ENCODE measurements at places on chromosomes 6 and 20. TPM values are rescaled to one million over a fixed set of nuclear protein-coding genes. Genes with fewer than 3 reads are reported as not detected.

TCF21 gene
- total RNA-seq: 5.1 TPM

RARS2 gene
- total RNA-seq: 19.9 TPM

TNFAIP3 gene
- 3.2 TPM for total RNA-seq

DDO gene
- total RNA-seq: 24.2 TPM

MUC22 gene
- total RNA-seq: 0.11 TPM

HLA-DQB2 gene
- not detected for total RNA-seq

THBD gene
- 61.0 TPM for total RNA-seq

DCDC2 gene
- 0.06 TPM for total RNA-seq

SEL1L2 gene
- 3.8 TPM for total RNA-seq

CNBD2 gene
- total RNA-seq: 2.8 TPM

OR2H2 gene
- total RNA-seq: not detected

CALHM6 gene
- total RNA-seq: 0.47 TPM

MYB gene
- not detected for total RNA-seq

PDYN gene
- not detected for total RNA-seq

KHDC1L gene
- not detected for total RNA-seq

JPH2 gene
- 117 TPM for total RNA-seq

SAMD5 gene
- total RNA-seq: 1.9 TPM

JAG1 gene
- total RNA-seq: 30.0 TPM

RPP40 gene
- total RNA-seq: 3.4 TPM

ABRACL gene
- total RNA-seq: 11.5 TPM

WRNIP1 gene
- 35.8 TPM for total RNA-seq

ARFGEF3 gene
- 2.0 TPM for total RNA-seq

NT5E gene
- 4.1 TPM for total RNA-seq

HDGFL1 gene
- total RNA-seq: not detected

KCNB1 gene
- 1.0 TPM for total RNA-seq

OR12D3 gene
- not detected for total RNA-seq

DHX35 gene
- 10.0 TPM for total RNA-seq

PTCHD4 gene
- total RNA-seq: 0.89 TPM

PHACTR1 gene
- total RNA-seq: 84.4 TPM

GMPR gene
- 97.6 TPM for total RNA-seq

AKIRIN2 gene
- total RNA-seq: 36.7 TPM

IL17F gene
- not detected for total RNA-seq

GATA5 gene
- total RNA-seq: 0.59 TPM

NMBR gene
- not detected for total RNA-seq

TMEM242 gene
- total RNA-seq: 13.9 TPM

ULBP2 gene
- total RNA-seq: 1.2 TPM

TPBG gene
- 1.8 TPM for total RNA-seq

ETV7 gene
- total RNA-seq: 0.15 TPM

PLAGL1 gene
- total RNA-seq: 24.6 TPM

EMILIN3 gene
- total RNA-seq: 3.0 TPM

UNC5CL gene
- total RNA-seq: 0.33 TPM

FOXC1 gene
- 2.9 TPM for total RNA-seq

SNAP91 gene
- total RNA-seq: 10.7 TPM

KIF25 gene
- 0.39 TPM for total RNA-seq

ZNF831 gene
- 0.26 TPM for total RNA-seq

MRS2 gene
- 43.9 TPM for total RNA-seq

NKAPL gene
- total RNA-seq: 6.7 TPM

WFDC5 gene
- not detected for total RNA-seq

COL10A1 gene
- total RNA-seq: 0.20 TPM

PNLDC1 gene
- total RNA-seq: 0.35 TPM

SHLD1 gene
- 5.8 TPM for total RNA-seq

C20orf202 gene
- total RNA-seq: not detected

SLCO4A1 gene
- total RNA-seq: 1.5 TPM

SGK2 gene
- 1.8 TPM for total RNA-seq

TNFRSF6B gene
- 1.0 TPM for total RNA-seq

THEMIS gene
- total RNA-seq: not detected

CNR1 gene
- 0.32 TPM for total RNA-seq

OTOR gene
- total RNA-seq: not detected

PRR18 gene
- total RNA-seq: not detected
